ENCODE measurements at places on chromosomes 1 and 21.

DNA sequence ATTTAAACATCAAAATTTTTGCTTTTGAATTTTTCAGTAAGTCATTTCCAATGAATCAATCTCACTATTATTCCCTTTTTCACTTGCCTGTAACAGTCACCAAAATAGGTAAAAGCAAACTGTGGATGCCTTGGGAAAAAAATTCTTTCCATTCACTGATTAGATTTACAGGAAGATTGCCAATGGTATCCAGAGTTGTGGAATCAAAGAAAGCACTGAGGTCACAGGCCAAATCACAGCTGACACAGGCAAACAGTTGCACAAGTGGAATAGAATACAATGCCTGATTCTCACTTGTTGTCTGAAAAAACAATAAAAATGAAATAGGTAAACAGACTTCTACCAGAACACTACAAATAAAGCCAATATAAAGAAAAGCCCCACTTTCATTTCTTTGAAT is 48.4 kb downstream of the LTN1 start:
- no peak for DNase-seq

GRCh38 chr1:35085421-35085820 is 6.2 kb downstream of the ZMYM1 start:
- no peak for DNase-seq

DNA sequence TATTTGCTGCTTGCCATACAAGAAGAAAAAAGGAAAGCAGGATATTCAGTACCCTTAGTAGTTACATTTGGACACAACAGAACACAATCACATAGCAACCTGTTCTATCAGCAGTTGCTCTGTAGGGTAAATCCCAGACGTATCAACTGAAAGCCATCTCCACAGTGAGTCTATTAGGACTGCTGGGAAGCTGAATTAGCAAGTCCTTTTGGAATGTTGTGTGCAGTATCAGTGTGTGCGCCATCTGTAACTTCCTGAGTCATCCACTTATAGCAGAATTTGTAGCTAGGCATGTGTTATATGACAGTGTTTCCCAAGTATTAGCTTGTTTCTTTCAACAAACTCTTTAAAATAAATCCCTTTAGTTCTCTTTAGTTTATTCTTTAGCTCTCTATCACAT is 21.3 kb downstream of the CCDC30 start:
- peak; percentile 3 for DNase-seq

- no peak for DNase-seq
These were observed 1015.6 kb downstream of the PLA2G4A start for GRCh38 chr1:187844313-187844712.

DNA sequence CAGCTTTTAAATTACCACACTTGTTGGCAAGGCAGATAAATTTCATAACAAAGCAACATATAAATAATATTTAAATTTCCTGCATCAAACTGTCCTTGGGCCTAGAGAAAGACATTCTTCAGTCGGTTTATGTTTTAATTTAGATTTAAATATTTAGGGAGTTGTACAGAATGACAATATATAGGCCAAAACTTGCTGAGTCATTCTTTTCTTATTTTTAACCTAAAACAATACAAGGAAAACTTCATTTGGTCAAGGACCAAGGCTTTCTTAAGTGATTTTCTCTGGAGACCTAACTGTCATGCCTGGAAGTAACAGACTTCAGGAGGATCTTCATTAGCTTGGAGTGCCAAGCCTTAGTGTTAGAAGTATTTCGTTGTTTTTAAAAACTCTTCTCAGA is 5.6 kb downstream of the MAP10 start:
- no peak for DNase-seq

GRCh38 chr1:43293176-43293575 is 7.6 kb upstream of the TIE1 start:
- no peak for DNase-seq

DNA sequence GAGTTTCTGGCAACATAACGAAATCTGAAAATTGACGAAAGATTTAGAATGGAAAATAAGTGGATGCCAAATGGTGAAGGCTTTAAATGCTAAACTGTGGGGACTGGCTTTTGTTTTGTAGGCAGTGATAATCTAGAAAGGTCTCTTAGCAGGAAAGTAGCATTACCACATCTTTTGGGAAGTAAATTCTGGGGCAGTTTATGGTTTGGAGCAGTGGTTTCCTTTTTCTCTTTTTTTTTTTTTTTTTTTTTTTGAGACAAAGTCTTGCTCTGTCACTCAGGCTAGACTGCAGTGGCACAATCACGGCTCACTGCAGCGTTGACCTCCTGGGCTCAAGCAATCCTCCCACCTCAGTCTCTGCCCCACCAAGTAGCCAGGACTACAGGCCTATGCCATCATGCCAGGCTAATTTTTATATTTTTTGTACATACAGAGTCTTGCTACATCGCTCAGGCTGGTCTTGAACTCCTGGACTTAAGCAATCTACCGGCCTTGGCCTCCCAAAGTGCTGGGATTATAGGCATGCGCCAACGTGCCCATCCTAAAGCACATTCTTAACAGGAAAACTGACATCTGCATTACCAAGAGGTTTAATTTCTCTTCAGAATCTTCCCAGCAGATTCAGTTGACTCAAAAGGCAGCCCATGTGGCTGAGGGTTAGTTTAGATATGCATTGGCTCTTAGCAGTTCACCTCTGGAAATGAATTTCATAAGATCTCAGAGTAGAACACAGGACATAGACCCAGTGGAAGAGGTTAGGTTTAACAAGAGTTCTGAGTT is 32.9 kb downstream of the C21orf91 start:
- no peak for DNase-seq

- DNase-seq, result no peak
These were observed 98.2 kb downstream of the EPHB2 start for GRCh38 chr1:22808676-22809483.

GRCh38 chr1:204268101-204268500 is 54.3 kb upstream of the GOLT1A start:
- no peak for DNase-seq

DNA sequence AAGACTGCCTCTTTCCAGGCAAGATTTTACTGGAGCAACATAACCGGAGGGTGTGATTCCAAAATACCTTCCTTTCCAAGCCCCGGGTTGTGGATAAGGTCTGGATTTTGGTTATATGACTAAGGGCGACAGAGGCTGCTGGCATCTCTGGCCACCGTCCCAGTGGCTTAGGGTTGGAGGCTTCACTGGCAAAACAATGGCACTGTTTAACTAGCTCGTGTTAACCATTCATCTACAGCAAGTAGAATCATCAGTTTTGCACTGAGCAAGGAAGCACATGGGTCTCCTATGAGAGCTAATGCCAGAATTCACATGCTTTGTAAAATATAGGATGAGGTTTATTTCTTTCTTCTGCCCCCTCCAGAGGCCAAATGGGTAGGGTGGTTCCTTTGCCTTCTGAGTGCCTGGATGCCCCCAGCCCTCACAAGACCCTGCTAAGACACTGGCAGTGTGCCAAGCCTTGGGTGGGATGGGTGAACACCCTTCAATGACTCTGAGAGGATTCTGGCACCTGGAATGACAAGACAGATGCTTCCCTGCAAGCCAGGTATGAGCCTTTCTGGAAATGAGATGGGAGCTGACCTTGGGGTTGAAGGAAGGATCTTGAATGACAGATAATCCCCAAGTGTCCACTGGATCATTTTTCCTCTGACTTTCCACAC is 36.8 kb downstream of the DHCR24 start:
- no peak for DNase-seq

DNA sequence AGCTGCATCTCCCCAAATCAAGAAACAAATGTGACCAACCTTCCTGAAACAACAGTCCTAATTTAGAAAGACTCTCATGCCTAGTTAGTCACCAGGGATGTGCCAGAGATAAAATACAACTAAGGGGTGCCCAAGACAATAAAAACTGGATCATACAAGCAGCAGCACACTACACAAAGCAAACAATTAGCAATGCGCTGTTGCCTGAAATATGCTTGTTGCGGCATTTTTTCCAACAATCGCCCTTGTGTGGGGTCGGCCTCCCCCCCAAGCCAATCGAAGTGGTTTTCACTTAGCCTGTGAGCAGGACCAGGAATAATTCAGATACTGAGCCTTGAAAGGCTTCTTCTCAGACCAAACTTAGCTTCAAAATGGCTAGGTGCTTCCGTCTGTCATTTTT is 1.4 kb upstream of the STMN1 start:
- no peak for DNase-seq

Measured in NCI-H1694 (cell line).